Stimulated activated CD8-positive, alpha-beta memory T cell treated with anti-CD3 and anti-CD28 coated beads, Interleukin-2, amount 100 ng/mL, for 1 hour (primary cell): ENCODE measurements at places on chromosomes 2 and 18.
A peak's percentile ranks its signal among the peaks of the same experiment; 100 is the strongest.

GRCh38 chr18:11066038-11066437, 83.3 kb downstream of the PIEZO2 start:
- no peak for DNase-seq

DNA sequence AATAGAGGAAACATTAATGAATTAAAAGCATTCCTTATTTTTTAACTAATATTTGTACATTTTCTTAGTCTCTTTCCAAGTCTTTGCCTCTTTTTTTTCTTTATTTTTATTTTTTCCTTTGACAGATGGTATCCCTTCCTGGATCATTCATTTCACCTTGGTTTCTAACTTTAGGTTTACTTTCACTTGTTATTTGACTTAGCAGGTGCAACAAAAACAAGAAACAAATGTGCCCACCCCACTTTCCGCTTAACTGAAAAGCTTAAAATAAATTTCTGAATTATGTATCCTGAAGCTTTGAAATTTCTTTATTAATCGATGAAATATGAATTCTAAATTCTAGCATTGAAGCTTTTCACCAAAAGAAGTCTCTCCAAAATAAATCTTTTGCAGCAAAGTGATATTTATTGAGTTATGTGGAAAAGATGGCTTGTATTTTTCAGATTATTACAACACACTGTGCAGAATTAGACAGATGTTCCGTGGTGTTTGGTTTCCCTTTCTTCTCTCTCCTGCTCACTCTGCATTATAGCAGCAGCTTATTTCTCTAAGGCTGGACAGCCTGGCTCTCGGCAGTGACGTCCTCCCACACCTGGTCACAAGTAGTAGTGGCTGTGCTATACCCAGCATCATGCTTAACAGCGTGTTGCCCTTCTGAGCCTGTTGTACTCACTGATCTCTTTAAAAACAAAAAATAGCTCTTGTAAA, 99.1 kb upstream of the ZNF397 start:
- DNase-seq = no peak

DNA sequence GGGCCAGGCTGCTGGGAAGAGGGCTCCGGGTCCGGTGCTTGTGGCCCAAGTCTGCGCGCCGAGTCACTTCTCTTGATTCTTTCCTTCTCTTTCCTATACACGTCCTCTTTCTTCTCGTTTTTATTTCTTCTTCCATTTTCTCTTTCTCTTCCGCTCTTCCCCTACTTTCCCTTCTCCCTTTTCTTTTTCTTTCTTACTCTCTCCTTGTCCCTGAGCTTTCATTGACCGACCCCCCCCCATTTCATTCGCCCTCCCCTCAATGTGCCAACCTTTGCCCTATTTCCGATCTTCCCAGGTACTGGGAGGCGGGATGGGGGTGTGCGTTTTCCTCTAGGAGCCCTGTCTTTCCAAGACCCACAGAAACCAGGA, 1.8 kb downstream of the ONECUT2 start:
- DNase-seq = no peak

GRCh38 chr18:57630002-57630753, 8.5 kb upstream of the NARS1 start:
- DNase-seq = peak; percentile 84

GRCh38 chr2:127034051-127034450, 72.9 kb downstream of the BIN1 start:
- no peak for DNase-seq

DNA sequence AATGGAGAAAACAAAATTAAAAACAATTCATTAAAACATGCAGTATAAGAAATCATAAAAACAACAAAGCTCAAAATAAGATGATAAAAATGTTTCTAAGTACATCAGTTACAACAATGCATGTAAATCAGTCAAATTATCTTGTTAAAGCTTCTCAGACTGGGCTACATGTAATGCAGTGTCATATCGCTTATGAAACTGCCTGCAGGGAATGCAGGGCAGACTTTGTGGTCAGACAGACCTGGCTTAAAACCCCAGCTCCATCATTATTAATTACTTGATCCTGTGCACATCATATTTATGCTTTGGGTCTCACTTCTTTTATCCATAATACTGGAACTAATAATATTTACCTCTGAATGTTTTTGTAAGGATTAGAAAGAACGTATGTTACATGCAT, 74.6 kb downstream of the PID1 start:
- no peak for DNase-seq

DNA sequence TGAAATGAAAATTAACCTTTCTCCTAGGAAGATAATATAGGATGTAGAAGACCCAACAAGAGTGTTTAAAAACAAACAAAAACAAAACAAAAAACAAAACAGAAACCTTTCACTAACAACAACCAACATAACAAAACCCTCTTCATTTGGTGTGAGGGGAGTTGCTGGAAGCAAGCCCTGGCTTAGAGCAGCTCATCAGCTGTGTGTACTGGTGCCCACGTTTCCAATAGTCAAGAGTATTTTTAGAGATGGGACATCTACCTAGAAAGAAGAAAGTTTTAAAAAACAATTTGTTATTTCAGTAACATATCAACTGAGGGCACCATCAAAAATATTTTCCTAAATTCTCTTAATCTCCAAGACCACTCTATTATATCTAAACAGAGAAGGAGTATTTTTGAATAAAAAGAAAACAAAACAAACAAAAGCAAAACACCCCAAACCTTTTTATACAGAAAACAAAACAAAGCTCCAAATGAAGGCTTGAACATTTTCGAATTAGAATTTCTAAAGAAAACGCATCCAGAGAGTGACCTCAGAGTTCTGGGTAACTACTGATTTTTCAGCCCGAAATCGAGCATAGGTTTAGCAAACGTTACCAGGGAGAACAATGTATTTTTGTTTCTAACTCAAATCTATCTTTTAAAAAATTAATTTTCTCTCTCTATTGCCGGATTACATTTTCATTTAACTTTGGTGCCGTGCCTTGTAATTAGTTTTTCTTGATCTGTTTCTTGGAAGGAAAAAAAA, 134.6 kb downstream of the INSIG2 start:
- no peak for DNase-seq

DNA sequence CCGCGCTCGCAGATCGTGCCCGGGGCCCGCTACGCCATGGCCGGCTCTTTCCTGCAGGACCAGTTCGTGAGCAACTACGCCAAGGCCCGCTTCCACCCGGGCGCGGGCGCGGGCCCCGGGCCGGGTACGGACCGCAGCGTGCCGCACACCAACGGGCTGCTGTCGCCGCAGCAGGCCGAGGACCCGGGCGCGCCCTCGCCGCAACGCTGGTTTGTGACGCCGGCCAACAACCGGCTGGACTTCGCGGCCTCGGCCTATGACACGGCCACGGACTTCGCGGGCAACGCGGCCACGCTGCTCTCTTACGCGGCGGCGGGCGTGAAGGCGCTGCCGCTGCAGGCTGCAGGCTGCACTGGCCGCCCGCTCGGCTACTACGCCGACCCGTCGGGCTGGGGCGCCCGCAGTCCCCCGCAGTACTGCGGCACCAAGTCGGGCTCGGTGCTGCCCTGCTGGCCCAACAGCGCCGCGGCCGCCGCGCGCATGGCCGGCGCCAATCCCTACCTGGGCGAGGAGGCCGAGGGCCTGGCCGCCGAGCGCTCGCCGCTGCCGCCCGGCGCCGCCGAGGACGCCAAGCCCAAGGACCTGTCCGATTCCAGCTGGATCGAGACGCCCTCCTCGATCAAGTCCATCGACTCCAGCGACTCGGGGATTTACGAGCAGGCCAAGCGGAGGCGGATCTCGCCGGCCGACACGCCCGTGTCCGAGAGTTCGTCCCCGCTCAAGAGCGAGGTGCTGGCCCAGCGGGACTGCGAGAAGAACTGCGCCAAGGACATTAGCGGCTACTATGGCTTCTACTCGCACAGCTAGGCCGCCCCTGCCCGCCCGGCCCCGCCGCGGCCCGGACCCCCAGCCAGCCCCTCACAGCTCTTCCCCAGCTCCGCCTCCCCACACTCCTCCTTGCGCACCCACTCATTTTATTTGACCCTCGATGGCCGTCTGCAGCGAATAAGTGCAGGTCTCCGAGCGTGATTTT, 7.6 kb downstream of the TBR1 start:
- DNase-seq = no peak

DNA sequence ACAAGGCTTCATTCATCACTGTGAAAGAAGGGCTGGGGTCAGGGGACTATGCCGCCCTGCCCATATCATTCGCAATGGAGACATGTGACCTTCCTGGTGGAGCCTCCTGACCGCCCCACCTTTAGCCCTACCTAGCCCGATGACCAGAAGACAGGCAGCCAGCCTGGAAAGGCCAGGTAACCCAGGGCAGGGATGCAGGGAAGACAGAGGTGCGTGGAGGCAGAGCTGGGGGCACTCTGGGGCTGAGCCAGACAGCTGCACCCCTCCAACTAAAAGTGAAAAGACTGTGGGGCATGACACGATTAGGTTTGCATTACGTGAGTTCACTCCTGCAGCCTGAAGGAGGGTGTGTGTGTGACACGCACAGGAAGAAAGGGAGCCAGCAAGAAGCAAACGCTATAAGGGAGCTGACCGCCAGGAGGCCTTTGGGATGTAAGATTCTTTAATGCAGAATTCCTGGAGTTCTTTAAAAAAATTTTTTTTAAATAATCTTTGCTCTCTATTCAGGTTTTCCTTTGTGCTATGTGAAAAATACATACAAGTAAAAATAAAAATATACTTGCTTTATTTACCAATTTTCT, 3.7 kb upstream of the HES6 start:
- DNase-seq = no peak

GRCh38 chr2:136019306-136019705, 33.9 kb upstream of the DARS1 start:
- DNase-seq = no peak

DNA sequence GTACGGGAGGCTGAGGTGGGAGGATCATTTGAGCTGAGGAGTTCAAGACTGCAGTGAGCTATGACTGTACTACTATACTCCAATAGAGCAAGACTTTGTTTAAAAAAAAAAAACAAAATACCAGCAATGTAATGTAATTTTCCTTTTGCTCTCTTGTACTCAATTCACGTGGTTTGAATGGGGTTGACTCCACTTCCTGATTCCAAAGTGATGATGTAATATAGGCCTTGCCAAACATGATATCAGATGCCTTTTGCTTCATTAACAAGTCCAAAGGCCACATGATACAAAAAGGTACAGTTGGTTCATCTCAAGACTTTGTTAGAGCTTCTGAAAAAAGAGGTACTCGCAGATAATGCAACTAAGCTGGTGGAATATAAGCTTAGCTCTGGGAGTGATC, 321.8 kb downstream of the ZEB2 start:
- DNase-seq = no peak

DNA sequence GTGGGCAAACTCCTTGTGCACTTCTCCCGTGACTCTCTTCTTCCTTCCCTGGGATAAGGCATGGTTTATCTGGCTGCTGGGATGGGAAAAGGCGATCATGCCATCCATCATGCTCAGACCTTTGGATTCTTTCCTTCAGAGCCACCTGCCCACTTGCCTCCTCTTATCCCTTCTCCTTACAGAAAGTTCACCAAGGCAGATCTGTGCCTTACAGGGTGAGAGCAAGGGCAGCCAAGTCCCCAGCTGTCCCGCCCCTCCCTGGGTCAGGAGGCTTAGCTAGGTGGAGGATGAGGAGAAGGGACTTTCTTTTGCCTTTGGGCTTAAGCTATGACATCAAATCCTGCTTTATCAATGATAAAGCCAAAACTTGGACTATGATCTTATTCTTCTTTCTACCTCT, 47.6 kb downstream of the KCNE4 start:
- DNase-seq = no peak

DNA sequence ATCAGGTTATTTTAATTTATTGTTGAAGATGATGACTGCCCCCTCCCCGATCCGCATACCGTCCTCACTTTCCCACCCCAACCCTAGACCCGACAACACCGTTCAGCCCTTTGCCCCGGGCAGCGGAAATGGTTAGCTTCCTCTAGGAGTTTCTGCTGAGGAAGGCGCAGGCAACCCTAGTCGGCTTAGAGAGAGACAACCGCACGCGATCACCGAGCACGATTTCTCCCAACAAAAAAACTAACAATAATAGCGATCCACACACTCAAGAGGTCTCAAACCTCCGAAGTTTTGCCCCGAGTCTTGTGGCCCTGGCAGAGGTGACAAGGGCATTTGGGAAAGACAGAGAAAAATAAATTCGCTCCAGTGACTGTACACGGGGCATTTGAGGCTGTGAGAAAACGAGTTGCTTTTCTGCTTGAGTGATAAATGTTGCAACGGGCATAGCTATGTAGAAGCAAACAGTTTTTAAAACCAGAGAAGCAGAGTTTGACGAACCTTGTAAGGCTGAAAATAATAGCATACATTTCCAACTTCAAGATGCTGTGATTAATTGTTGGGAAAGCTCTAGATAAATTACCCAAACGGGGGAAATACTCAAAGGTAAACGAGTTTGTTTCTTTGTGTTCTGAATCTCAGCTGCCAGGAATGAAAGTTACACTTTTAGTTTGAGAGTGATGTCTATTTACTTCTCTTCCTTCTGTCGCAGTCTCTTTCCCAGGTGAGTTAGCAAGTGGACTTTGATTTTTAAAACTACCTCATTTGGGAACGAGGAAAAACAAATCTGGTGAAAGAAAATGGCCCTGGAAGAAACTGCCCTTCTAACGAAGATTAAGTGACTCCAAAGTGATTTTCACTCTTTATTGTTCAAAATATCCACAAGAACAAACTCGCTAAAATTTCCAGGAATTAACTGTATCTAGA, 11.0 kb upstream of the SIX3 start:
- DNase-seq = no peak

DNA sequence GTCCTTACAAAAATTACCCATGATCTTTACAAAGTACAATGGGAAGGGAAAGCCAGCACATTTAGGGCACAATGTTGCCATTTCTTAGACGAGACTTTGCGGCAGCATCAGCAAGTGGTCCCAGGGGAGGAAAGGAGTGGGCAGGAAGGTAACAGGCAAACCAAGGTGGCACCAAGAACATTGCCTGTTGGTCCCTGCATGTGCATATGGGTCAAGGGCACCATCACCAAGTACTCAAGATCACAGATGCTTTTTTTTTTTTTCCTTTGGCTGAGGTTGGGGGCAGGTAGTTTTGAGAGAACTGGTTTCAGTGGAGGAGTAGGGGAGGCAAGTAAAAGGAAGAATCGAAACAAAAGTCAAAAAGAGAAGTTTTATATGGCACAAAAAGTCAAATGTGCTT, 752 bp upstream of the CYTIP start:
- no peak for DNase-seq

DNA sequence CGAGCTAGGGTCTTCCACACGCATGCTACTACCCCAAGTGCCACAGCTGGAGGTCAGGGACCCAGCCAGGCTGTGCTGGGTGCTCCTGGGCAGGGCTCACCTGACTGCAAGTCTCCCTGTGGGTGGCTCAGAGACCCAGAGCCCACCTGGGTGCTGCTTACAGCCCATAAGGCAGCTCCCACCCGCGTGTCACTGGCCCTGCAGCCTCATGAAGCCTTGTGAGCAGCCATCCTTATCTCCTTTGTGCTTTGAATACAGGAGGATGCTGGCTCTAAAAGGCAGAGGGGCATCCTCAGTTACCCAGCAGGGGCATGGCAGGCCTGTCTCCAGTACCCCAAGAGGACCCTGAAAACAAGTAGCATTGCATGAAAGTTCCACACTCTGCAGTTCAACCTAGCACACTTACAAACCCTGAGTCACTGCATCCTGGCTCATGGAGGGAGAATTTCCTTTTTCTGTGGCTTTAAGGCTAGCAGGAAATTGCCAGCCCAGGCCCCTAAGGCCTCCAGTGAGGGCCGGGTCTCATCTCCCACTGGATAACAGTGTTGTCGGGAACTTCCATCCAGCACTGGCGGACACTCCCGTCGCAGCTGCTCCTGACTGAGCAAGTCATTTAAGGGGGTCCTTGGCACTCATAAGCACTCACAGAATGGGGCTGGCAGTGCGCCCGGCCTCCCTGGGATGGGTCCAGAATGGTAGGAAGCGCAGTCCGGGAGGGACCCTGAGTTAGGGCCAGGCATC, 137.1 kb downstream of the RPIA start:
- DNase-seq = no peak
